ENCODE measurements at places on chromosomes 5 and 9. TPM values are rescaled to one million over a fixed set of nuclear protein-coding genes. Genes with fewer than 3 reads are reported as not detected.

The ACOT12 gene
- total RNA-seq, result not detected

The CDH10 gene
- not detected for total RNA-seq

The NR5A1 gene
- not detected for total RNA-seq

The PRDM9 gene
- not detected for total RNA-seq

The FBP1 gene
- total RNA-seq, result not detected

The STOM gene
- total RNA-seq, result 51.0 TPM

The FBN2 gene
- 1,312 TPM for total RNA-seq

The CCNO gene
- 0.34 TPM for total RNA-seq

The OBP2B gene
- not detected for total RNA-seq

The PCDHB16 gene
- 10.8 TPM for total RNA-seq

The TMEM38B gene
- total RNA-seq, result 8.0 TPM

The INSL4 gene
- total RNA-seq, result not detected

The TNC gene
- total RNA-seq, result 75.1 TPM

The NR2F1-AS1 gene
- 40.9 TPM for total RNA-seq

The ACSL6 gene
- total RNA-seq, result not detected

The ALDH1A1 gene
- not detected for total RNA-seq

The SMIM33 gene
- total RNA-seq, result not detected

The RLN1 gene
- total RNA-seq, result not detected

The RAD1 gene
- 17.1 TPM for total RNA-seq

The HACD4 gene
- 2.4 TPM for total RNA-seq

The CDH9 gene
- total RNA-seq, result not detected

The CCDC152 gene
- not detected for total RNA-seq

The IL4 gene
- not detected for total RNA-seq

The SLC1A1 gene
- 6.8 TPM for total RNA-seq

The MSMP gene
- total RNA-seq, result not detected

The GLRA1 gene
- not detected for total RNA-seq

The RAI14 gene
- 130 TPM for total RNA-seq

The DYNC2I2 gene
- 68.6 TPM for total RNA-seq

The CDO1 gene
- total RNA-seq, result 6.6 TPM

The CNTNAP3 gene
- total RNA-seq, result 30.4 TPM

The PCDHA9 gene
- 1.7 TPM for total RNA-seq

The SLC6A7 gene
- total RNA-seq, result not detected

Data from osteocyte (in vitro differentiated cells).